Activated gamma-delta T cell treated with Interleukin-2 at 50 U/mL for 16 hours (primary cell): ENCODE measurements at places on chromosomes 5 and 9.

GRCh38 chr5:37867654-37868053 lies 27.8 kb upstream of the GDNF start:
- no peak for DNase-seq

GRCh38 chr5:80346055-80346454 lies 26.3 kb downstream of the SPZ1 start:
- DNase-seq = peak; percentile 10

- no peak for DNase-seq
Observed at GRCh38 chr5:161266954-161267353, 279.6 kb downstream of the GABRB2 start.

DNA sequence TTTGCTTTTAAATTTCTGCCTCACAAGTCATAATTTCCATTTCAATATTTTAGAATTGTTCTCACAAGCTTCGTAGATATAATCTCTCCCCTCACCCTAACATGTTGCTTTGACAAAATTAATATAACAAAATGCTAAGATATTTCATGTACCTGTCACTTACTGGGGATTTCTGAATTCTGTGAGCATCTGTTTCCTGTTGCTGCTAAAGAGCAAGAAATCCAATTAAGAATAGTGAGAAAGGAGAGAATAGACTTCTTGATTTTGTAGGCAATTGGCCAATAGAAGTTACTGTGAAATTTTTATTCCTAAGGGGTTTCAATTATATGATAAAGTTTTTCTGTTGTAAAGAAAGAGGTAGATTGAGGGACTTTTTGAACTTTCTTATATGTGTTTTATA lies 796.5 kb upstream of the ARRDC3 start:
- no peak for DNase-seq

- no peak for DNase-seq
Observed at GRCh38 chr5:78373231-78373630, 12.8 kb downstream of the SCAMP1 start.

DNA sequence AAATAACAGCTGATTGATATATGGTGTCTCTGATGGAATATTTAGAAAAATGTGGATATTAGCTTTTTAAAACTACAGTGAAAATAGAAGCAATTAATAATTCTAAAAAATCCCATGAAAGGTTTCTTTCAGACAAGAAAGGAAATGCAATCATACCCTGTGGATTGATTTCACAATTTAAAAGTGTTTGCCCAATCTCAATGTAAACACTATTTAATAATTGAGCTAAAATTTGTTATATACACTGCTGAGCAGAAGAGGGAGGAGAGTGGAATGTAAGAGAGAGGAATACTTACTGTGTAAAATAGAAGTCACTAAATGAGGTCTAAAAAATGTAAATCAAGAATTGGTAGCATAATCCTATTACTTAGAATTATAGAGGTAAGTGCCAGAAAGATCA lies 76.9 kb downstream of the FEM1C start:
- no peak for DNase-seq

DNA sequence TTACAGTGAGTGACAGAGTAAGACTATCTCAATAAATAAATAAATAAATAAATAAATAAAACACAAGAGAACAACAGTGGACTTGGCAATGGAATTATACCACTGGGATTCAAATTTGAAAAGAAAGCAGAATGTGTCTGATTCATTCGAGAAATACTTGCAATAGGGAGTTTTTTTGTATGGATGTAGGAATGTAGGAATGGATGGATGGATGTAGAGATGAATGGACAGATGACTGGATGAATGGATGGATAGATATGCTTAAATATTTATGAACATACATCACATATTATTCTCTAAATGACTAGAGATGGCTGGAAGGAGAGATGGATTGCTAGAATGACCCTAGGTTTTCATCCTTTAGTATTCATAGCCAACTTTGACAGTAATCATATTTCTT lies 22.0 kb upstream of the CEMIP2 start:
- no peak for DNase-seq

DNA sequence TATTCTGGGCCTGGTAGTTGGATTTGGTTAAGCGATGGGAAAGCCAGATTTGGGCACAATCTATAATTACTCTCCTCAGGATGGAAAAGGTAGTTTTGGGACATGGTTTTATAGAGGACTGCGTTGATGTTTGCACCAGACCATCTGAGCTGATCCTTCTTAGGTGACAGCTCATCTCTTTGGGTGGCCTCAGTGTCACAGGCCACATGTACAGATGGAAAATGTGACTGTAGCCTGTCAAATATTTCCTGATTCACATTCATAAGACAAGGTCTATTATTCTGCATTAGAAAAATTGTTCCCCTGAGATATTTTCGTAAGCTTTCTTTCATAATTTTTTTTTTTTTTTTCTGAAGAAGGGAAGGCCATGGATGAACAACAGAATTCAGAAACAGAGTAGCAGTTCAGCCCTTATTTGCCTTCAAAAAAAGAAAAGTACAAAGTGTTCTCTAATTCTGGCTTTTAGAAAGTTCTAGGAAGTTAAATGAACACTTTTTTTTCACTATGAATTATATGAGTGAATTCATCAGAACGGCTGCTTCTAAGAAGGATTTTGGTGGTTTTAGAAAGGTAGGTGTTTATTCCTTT lies 81.0 kb downstream of the NNT start:
- DNase-seq = no peak

- DNase-seq = no peak
Observed at GRCh38 chr9:3732077-3733038, 206.6 kb upstream of the RFX3 start.

DNA sequence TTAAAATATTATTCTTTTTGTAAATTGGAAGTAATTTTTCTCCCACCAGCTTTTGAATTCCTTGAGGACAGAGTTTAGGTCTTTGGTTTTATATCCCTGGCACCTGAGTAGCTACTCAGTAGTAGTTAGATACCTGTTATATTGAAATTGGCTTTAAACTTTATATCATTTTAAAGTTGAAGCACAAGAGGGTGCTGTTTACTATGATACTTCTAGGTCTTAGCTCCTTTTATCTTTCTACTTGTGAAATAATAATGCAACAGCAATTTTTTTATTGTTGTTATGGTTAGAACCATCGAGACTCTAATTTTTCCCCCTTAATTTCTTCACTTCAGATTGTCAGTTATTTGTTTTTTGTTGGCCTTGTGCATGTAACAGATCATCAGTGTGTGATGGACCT lies 46.3 kb downstream of the AP3S1 start:
- no peak for DNase-seq

DNA sequence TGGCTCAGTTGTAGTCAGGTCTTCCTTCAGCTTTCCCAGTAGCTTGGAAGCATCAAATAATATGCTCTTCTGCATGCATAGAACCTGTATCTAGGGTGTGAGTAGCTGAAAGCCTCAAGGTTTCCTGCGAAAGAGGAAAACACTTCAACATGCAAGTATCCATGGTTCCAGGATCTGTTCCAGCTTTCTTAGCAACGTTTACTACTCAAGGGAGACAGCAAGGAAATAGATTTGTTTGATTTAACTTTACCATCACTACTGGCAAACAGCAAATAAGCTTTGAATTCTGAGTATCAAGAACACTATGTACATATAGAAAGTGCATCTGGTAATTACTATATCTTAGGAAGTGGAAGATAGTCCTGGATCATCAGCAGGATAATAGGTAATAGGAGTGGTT lies 341.0 kb downstream of the PRR16 start:
- DNase-seq = no peak

GRCh38 chr9:134276453-134277245 lies 49.6 kb upstream of the RXRA start:
- DNase-seq = no peak
